GM12891 (cell line): ENCODE measurements at places on chromosomes 1 and 21.

DNA sequence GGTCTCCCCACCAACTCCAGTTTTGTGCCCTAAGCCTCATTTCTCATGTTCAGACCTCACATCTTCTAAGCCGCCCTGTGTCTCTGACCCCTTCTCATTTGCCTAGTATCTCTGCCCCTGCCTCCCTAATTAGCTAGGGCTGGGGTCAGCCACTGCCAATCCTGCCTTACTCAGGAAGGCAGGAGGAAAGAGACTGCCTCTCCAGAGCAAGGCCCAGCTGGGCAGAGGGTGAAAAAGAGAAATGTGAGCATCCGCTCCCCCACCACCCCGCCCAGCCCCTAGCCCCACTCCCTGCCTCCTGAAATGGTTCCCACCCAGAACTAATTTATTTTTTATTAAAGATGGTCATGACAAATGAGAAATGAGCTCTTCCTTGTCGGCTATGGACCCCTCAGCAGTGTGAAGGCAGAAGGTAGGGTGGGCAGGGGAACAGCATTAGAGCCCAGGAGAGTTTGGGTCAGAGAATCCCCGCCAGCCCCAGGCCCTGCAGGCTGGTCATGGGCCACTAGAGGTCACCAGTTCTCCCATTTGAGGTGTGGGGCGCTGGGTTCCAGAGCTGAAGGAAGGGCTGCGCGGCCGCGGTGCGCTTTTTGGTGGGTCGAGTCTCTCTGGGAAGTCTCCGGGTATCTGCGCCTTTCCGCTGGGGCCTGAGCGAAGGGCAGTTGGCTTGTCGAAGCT lies 11.5 kb downstream of the ADAMTSL4 start:
- no peak for DNase-seq

DNA sequence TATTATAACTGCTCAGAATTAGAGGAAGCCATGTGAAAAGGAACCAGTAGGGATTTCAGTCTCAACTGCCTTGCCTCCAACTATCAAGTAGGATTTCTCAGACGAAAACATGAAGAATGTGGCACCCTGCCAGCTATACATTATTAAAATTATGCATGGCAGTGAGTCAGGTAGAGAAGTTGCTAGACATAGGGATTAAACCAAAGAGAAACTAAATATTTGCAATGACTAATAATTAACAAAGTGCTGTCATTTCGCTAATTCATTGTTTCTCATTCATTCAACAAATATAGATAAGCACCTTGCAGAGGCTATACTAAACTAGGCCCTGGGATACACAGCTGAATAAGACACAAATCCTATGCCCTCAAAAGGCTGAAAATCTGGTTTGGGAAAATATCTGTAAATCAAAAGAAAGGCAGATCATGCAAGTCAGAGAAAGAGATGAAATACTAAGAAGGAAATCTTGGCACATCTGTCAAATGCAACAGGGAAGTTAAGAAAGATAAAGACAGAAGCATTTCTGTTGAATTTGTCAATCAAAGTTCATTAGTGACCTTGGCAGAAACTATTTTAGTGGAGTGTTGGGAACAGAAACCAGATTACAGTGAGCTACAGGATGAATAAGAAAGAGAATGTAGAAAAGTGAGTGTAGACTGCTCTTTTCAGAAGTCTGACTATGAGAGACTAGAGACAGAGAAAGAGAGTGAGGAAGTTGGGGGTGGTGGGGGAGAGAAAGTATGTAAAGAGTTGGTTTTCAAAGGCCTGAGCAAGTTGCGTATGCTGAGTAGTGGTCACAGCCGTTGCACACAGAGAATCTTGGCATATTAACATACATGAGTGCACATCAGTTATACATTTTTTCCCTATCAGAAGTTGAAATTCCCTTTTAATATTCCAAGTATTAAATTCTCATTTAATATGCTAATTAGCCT lies 14.7 kb upstream of the NBPF11 start:
- no peak for DNase-seq

DNA sequence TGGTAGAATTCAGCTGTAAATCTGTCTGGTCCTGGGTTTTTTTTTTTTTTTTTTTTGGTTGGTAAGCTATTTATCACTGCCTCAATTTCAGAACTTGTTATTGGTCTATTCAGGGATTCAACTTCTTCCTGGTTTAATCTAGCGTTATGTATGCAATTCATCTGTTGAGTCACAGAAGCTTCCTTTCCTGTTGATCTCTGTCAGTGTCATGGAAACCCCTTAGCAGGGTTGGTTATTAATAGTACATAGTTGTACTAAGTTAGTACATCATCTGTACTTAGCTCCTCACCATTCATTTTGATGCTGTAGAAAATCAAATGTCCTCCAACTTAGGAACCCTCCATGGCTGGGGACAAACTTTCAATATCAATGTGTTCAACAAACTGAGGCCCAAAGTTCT lies 51.0 kb upstream of the BARHL2 start:
- no peak for DNase-seq

DNA sequence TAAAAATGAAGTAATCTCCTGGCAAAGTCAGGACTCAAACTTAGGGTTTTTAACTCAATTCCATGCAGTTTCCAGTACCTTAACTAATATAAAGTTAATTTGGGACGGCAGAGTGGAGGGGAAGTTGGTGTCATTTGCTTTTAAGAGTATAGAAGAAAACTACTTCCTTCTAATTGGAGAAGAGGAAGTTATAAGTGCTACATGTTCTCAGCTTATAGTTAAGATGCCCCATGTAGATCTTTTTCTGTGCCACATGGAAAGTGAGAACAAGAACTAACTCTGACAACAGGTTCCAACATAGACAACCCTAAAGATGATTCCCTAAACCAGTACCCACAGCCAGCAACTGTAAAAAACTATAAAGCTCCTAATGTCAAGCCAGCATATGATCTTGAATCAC lies 11.5 kb downstream of the RRAGC start:
- DNase-seq, result no peak

GRCh38 chr1:25944986-25945385 lies 38.8 kb upstream of the STMN1 start:
- no peak for DNase-seq

DNA sequence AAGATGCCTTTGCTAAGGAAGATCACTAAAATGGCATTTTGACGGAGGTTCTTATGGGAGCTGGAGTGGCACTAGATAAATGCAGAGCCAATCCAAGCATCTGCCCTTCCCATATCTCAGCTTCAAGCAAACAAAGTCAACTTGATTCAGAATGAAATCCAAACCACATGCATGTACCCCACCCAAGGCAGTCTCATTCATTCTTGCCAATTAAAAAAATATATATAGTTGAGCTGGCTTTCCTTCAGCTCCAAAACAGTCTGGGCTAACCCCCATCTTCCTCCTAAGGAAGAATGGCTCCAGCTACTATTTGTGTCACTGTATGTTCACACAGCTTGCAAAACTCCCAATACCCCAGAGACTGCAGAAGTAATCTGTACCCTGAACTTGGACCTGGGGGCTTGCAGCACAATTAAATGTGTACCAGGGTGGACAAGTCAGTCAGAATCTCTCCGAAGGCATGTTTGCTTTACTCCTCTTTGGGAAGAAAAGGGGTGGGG lies 35.4 kb downstream of the GPR3 start:
- DNase-seq, result no peak

DNA sequence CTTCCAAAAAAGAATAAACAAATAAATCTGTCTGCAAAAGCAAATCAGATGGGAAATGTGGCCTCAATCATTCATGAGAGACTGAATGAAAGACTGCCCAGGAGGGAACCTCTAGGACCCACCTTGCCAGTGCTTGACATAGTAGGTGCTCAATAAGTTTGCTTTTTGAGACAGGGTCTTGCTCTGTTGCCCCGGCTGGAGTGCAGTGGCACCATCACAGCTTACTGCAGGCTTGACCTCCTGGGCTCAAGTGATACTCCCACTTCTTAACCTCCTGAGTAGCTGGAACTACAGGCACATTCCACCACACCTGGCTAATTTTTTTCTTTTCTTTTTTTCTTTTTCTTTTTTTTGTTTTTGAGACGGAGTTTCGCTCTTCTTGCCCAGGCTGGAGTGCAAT lies 40.3 kb upstream of the CCSAP start:
- DNase-seq, result no peak

GRCh38 chr1:95427525-95427924 lies 193.5 kb downstream of the RWDD3 start:
- DNase-seq, result no peak

- no peak for DNase-seq
Measured at GRCh38 chr1:20371883-20372282, 81.2 kb downstream of the VWA5B1 start.

- DNase-seq, result no peak
Measured at GRCh38 chr1:234735476-234735875, 125.5 kb upstream of the IRF2BP2 start.

DNA sequence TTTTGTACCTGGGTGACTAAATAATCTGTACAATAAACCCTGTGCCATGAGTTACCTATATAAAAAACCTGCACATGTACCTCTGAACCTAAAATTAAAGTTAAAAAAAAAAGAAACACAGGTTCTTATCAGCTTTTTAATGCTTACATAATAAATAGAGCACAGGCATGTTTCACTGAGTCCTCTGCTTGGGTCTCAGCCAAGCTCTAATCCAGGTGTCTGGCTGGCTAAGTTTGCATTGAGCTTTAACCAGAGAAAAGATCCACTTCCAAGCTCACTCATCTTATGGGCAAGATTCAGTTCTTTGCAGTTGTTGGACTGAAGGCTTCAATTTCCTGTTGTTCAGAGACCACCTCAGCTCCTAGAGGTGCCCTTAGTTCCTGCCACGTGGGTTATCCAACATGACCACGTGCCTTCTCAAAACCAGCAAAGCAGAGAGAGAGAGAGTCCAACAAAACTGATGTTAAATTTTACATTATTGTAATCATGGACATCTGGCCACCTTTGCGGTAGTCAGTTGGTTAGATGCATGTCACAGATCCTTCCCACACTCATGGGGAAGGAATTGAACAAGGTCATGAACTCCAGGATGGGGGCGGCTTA lies 68.2 kb upstream of the TMPRSS2 start:
- no peak for DNase-seq

- no peak for DNase-seq
Measured at GRCh38 chr1:206521127-206521526, 13.8 kb downstream of the RASSF5 start.

DNA sequence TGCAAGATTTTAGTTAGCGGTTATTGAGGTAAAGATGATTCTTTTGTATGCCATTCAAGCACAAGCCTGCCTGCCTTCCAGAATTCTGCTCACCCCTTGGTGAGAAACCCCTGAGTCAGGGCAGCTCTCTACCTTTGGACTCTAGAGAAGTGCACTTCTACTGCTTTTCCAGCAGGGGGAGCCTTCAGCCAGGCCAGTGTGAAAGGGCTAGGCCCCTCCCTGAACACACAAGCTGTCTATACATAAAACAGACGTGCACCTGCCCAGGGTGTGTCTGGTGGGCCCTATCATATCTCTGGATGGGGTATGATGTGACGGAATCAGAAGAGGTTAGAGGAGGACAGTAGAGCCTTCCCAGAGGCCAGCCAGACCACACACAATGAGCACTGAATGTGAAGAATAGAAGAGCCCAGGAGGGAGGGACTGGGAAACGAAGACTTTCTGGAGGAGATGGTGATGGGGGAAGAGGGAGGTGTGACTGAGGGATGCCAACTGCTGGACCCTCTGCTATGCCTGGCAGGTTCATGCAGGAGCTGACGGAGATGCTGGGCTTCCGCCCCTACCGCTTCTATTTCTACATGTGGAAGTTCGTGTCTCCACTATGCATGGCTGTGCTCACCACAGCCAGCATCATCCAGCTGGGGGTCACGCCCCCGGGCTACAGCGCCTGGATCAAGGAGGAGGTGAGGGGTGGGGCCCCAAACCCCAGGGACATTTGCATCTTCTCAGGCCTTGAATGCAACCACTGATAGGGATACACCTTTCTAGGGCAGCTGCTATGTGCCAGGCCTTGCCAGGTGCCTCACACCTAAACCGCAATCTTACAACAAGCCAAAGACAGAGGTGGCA lies 13.0 kb upstream of the KCNC4 start:
- DNase-seq, result peak; percentile 94

GRCh38 chr1:23809751-23810171 lies 9.2 kb upstream of the GALE start:
- DNase-seq, result peak; percentile 77

DNA sequence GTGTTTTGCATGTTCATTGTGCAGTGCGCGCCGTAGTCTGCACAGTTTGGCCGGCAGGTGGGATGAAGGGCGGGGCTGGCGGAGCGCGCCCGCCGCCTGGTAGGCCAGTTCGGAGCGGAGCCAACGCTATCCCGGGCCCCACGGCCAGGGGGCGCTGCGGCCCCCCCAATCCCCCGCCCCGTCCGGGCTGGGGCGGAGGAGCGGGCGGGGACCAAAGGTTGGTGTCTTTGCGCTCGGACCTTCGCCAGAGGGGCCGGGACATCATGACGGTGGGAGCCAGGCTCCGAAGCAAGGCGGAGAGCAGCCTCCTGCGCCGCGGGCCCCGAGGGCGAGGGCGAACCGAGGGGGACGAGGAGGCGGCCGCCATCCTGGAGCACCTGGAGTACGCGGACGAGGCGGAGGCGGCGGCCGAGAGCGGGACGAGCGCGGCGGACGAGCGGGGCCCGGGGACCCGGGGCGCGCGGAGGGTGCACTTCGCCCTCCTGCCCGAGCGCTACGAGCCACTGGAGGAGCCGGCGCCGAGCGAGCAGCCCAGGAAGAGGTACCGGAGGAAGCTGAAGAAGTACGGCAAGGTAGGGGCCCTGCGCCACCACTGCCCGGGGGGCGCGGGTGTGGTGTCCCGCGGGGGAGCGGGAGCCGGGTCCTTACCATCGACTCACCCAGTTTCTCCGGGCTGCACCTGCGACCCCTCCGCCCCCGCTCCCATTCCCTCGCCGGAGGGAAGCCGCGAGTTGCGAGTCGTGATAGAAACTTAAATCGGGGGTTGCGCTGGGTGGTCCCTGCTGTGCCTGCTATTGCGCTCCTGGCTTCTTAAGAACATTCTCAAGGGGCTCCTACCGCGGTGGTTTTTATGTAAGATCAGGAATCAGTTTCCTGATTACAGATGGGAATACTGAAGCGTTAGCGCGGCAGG lies at the start of gene C1orf115:
Gene C1orf115, plus strand, starts transcription at position 224 of the 913 bp plus-strand sequence. Its CDS starts 40 bp downstream, at position 264.
- DNase-seq, result peak; percentile 56

- DNase-seq, result no peak
Measured at GRCh38 chr1:169100208-169100607, 6.3 kb upstream of the ATP1B1 start.

- DNase-seq, result no peak
Measured at GRCh38 chr1:162552684-162553252, 8.8 kb upstream of the UAP1 start.

DNA sequence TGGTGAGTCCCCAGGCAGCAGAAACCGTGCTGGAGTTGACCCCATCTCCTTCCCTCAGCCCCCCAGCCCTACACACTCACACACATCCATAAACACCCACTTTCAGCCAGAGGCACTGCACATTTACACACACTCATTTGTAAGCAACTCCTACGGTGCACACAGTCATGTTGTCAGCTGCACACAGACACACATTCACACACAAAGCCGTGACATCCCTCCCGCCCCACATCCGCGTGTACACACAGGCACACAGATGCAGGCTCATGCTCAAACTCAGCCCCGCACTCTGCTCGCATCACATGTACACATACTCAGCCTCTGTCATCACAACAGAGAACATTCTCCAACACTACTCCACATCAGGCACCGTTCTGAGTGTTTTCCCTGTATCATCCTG lies 47.6 kb downstream of the LACTBL1 start:
- no peak for DNase-seq
